Stromal cell of bone marrow (primary cell): ENCODE measurements at places on chromosomes 6 and 20.

DNA sequence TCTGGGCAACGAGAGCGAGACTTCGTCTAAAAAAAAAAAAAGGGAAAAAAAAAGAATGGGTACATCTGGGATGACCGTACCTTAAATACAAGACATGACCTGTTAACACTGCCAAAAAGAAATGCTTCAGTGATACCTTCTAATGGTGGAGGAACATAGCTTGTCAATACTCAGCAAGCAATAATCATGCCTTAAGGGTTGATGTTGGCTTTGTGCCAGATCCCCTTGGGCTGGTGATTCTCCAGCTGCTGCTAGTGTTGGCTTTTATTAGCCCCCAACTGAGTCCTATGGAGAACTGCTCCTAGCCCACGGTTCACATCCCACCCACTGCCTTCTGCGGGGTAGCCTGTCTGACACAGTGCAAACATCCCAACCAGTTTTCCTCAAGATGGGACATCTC is 134.9 kb downstream of the PLCB1 start:
- DNase-seq, result no peak

DNA sequence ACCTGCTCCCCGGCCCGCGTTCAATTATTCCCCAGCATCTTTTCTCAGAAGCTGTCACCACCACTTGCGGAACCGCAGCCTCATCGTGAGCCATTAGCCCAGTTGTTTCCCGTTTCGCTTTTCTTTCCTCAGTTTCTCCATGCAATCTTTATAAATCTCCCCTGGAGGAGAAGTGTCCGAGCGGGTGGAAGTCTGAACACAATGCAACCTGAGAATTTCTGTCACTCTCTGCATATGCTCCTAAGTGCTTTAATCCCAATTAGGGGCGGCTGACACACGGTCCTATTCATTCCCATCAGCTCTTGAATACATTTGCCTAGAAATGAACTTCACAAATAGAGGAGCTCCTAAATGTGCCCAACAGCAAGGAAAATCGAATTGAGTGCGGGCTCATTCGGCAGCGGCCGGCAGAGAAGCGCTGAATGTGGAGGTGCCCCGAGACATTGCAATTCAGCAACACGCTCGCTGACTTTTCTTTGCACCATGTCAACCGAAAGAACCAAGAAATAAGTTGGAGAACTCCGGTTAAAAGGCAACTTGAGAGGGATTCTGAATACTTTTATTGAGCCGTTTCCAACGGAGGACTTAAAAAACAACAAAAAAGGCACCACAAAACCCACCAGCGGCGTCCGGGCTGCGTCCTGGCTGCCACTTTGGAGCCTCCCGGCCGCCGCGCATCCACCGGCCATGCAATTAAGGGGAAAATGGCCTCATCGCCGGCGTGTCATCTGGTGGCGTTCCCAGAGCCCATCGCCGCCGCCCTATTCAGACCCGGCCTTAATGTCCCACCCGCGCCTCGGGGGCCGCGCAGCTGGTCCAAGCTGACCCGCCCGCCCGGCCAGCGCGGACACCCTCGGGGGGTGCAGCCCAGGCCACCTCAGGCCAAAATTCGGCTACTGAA is 3.9 kb upstream of the PRDM13 start:
- no peak for DNase-seq

- peak; percentile 18 for DNase-seq
Observed at GRCh38 chr6:44428682-44429081, 41.2 kb downstream of the CDC5L start.

DNA sequence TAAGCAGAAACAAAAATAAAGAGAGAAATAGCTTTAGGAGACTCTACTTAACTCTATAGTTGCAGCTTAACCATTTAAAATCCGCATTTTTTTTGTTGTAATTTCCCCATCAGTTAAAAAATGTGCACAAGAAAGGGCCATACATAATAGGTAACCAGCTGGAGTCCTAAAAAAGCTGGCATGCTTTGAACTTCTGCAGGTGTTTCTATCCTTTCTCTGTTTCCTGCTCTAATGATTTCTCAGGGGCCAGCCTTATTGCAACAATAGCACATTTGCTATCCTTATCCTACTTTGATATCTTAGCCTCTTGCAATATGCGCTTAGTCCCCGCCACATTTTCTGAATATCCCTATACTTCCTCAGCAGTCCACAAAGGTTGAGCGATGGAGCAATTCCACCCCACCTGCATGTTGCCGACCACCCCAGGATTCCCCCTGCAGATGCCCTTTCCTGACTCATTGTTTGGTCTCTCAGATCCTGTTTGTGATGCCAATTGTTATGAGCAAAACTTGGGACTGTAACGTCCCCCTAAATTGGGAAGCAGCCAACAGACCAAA is 48.5 kb downstream of the TRIM27 start:
- DNase-seq, result no peak

GRCh38 chr6:169738204-169738975 is 13.0 kb downstream of the DYNLT2 start:
- no peak for DNase-seq

DNA sequence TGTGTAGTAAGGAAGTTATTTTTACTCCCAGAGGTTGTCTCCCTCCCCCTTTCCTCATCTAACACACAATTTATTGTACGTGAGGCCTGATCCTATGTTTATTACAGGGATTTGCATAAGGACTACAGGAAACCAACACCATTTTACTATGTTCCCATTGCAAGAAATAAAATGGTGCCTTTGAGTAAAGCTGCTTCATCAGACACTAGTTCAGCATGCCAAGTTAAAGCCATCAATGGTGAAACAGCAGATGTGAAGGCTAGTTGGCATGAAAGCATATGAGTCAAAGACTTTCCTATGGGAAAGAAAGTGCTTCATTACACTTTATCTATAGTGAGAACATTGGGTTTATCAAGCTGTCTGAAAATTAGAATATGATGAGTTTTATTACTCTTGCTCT is 543.0 kb downstream of the GRIK2 start:
- no peak for DNase-seq

DNA sequence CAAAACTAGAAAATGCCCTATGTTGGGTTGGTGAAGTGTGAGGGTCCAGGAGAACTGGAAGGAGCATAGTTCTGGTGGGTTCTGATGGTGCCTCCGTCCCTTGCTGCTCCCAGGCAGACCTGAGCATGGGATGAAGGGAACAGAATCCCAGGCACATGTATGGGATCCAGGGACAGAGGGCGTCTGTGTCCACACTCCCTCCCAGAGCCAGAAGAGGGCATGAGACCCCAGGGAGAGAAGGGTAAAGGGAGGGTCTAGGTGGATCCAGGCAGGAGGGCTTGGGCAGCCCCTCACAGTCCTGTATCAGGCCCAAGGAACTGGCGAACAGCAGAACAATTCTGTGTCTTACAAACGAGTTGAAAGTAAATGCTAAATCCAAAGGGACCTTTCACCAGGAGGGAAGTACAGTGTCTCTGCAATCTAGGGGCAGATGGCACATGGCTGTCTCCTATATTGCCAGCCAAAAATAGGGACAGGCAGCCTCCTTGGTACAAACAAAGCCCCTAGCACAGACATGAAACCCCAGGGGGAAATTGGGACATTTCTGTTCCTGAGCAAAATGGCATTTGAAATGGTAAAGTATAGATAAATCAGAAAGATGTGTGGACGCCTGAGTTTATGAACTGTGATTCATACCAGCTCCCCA is 2.5 kb upstream of the BPIFA1 start:
- no peak for DNase-seq
